Panc1 (cell line): ENCODE measurements at places on chromosomes 7 and 10. TPM values are rescaled to one million over a fixed set of nuclear protein-coding genes. Genes with fewer than 3 reads are reported as not detected.

SLC39A12 gene
- not detected for total RNA-seq

GRCh38 chr7:27132214-27132613 is 1.7 kb upstream of the HOXA4 start:
- DNase-seq, result no peak

PON1 gene
- total RNA-seq, result not detected

TACC2 gene
- total RNA-seq, result 133 TPM

BAZ1B gene
- total RNA-seq, result 107 TPM

GPR146 gene
- 2.9 TPM for total RNA-seq

DNA sequence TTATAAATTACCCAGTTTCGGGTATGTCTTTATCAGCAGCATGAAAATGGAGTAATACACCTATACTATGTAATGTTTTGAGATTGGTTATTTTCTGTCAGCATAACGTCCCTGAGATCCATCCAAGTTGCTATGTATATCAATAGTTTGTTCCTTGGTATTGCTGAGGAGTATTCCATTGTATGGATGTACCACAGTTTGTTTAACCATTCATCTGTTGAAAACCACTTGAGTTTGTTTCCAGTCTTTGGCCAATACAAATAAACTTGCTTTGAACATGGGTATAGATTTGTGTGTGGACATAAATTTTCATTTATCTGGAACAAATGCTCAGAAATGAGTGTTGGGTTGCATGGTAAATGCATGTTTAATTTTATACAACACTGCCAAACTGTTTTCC is 103.3 kb upstream of the GSDME start:
- no peak for DNase-seq

DNA sequence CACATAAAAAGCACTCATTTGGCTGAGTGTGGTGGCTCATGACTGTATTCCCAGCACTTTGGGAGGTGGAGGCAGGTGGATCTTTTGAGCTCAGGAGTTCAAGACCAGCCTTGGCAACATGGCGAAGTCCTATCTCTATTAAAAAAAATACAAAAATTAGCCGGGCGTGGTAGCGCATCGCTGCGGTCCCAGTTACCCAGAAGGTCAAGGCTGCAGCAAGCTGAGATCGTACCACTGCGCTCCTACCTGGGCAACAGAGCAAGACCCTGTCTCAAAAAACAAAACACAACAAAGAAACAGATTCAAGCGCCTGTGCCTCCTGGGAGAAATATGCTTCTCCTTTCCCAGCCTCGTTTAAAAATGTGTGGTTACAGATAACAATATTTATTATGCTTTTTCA is 2.2 kb upstream of the ABCF2 start:
- no peak for DNase-seq

SRI gene
- 138 TPM for total RNA-seq
